ENCODE measurements at places on chromosomes 6 and 20.

DNA sequence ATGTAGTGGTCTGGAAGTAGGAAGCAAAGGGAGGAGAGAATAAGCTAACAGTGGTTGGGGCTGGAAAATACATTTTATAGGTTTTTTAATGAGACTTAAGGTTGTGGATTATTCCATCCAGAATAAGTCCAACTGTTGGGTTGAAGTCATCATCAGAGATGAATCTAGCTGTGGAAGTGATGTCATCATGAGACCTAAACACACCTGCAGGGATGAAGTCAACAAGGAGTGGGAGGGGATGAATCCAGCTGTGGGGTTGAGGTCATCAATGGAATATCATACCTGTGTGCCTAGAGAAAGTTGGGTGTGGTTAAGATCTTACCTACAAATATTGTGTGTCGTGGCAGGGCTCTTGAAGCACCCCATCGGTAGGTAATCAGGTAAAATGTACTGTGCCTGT lies 730.7 kb downstream of the RFPL4B start:
- DNase-seq: no peak

- DNase-seq: no peak
These were observed 27.2 kb downstream of the CRISP1 start for GRCh38 chr6:49839162-49839561.

GRCh38 chr6:136084403-136084802 lies 165.7 kb downstream of the MTFR2 start:
- no peak for DNase-seq

GRCh38 chr6:63785006-63785405 lies 149.4 kb downstream of the PHF3 start:
- no peak for DNase-seq

- no peak for DNase-seq
These were observed 556.5 kb downstream of the BMP2 start for GRCh38 chr20:7323957-7324356.

DNA sequence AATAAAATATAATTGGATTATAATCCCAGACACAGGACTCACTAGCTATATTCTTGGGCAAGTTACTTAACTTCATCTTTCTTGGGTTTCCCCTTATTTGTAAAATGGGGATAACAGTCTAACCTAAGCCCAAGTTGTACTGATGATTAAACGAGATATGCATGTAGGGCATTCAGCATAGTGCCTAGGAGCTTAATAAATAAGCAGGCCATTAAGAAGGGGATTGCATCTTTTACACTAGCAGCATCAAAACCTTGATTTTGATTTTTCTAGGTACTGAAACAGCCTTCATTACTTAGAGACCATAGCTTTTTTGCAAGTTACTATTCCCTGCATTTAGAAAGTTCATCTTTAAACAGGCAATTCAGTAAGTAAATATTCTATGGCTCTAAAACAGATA lies 2.2 kb upstream of the QKI start:
- DNase-seq: no peak

DNA sequence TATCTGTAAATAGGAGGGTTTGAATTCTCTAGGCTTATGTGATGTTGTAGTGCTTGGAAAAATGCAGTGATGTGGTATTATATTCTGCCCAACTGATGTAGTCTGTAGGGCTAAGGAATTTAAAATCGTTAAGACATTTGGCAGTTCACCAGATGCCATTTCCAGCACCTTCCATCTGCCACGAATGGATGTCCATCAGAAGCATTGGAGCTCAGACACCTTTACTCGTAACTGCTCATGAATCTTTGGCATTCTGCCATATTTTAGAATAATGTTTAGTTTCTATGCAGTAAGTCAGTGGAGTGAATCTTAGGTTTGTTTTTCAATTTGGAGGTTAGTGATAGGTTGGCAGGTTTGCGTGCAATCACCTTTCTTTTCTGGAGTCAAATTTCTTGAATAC lies 2.4 kb upstream of the SYTL3 start:
- no peak for DNase-seq

DNA sequence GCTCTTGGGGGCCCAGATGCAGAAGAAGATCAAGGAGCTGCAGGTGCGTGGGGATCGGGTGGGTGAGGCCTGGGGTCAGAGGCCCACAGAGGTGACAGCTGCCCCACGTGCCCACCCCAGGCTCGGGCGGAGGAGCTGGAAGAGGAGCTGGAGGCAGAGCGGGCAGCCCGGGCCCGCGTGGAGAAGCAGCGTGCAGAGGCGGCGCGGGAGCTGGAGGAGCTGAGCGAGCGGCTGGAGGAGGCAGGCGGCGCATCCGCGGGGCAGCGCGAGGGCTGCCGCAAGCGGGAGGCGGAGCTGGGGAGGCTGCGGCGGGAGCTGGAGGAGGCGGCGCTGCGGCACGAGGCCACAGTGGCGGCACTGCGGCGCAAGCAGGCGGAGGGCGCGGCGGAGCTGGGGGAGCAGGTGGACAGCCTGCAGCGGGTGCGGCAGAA lies 41.5 kb downstream of the MYH7B start:
- DNase-seq: no peak

DNA sequence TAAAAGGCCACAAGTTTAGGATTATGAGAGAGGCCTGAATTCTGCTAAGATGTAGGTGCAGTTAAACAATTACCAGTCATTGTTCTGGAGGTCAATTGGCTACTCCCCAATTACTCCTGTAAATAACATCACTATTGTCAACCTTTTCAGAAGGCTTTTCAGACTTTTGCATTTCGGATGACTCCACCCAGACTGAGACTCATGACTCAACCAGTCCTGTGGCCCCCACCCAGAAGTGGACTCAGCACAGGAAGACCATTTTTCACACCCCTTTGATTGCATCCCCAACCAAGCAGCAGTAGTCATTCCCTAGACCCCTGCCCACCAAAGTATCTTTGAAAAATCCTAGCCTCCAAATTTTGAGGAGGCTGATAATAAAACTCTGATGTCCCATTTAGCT lies 139.3 kb upstream of the SLC22A16 start:
- DNase-seq: no peak

DNA sequence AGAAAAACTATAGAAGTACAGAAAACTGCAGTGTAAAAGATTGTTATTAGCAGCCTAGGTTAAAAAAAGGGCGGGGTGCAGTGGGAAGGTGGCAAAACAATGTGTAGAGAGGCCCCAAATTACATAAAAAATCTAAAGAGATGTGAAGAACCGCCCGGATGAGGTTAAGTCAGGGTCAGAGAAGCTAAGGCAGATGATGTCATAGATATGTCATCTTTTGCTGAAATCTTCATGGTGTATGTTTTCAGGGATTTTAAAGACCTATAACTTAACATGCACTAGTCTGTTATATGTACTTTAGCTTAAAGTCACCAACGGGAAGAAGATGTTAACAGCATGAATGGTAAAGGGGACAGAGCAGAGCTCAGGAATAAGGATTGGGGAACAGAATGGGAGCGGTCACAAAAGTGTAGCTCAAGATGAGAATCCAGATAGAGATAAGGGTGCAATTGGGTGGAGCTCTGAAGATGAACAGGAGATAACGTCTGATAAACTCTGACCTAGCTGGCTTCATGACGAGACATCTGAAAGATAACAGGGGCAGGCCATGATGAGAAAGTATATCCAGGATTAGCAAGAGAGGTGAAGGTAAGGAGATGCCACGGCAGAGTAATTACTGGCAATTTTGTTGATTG lies 83.4 kb downstream of the TFAP2A start:
- no peak for DNase-seq

Measured in activated CD4-positive, alpha-beta T cell treated with anti-CD3 and anti-CD28 coated beads, Interleukin-2, amount 50 U/mL, for 4 hours (primary cell).